ENCODE measurements at places on chromosomes 16 and 17.

DNA sequence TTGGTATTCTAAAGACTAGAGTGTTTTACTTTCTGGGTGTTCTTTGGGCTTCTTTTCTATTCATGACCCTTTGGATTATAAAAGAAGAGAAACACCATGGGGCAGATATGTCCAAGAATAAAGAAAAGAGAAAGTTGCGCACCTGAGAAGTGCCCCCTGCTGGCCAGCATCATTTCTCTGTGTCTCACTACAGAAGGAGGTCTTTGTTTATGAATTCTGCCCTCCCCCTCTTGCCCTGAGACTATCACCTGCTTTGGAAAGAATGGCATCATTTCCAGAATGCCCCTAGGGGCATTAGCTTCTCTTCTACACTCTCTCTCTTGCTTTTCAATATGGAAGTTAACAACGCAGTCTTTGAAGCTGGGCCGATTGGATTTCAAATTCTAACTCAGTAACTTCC lies 45.0 kb downstream of the CDH13 start:
- DNase-seq = no peak

- no peak for DNase-seq
These were observed 2.2 kb upstream of the ZNF23 start for GRCh38 chr16:71464231-71464630.

DNA sequence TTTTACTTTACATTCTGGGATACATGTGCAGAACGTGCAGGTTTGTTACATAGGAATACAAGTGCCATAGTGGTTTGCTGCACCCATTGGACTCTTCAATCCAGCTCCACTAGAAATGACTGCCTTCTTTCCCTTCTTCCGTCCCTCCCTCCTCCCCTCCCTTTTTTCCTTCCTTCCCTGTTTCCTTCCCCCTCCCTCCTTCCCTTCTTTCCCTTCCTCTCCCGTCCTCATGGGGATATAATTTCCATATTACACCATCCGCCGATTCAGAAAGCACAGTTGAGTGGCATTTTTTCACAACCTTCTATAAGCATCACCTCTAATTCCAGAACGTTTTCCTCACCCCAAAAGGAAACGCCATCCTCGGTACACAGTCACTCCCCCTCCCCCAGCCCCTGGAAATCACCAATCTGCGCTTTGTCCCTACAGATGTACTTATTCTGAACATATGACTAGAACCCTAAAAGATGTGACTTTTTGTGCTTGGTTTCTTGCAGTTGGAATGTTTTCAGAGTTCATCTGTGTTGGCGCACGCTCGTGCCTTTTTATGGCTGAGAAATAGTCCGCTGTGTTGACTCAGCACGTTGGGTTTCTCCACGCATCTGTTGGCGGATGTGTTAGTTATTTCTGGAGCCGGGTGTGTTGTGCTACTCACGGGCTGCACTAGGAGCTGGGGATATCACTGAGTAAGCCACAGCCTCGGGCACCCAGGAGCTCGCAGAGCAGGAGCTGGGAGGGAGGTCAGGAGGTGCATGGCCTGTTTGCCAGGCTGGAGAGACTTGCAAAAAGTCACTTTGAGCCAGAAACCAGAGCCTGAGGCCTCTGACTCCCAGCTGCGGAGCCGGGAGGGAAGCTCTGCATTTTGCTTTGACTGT lies 336.4 kb downstream of the SEC14L1 start:
- DNase-seq = no peak

GRCh38 chr16:14399378-14400284 lies 230.4 kb downstream of the PARN start:
- DNase-seq = no peak

- DNase-seq = no peak
These were observed 64.0 kb downstream of the SOX9 start for GRCh38 chr17:72184805-72185204.

GRCh38 chr17:56319531-56319930 lies 166.3 kb downstream of the ANKFN1 start:
- no peak for DNase-seq

GRCh38 chr16:67708368-67708771 lies 10.7 kb downstream of the GFOD2 start:
- no peak for DNase-seq

- DNase-seq = no peak
These were observed 147.2 kb downstream of the SPECC1 start for GRCh38 chr17:20156196-20157000.

GRCh38 chr16:72677662-72678447 lies 370.1 kb downstream of the ZFHX3 start:
- no peak for DNase-seq

DNA sequence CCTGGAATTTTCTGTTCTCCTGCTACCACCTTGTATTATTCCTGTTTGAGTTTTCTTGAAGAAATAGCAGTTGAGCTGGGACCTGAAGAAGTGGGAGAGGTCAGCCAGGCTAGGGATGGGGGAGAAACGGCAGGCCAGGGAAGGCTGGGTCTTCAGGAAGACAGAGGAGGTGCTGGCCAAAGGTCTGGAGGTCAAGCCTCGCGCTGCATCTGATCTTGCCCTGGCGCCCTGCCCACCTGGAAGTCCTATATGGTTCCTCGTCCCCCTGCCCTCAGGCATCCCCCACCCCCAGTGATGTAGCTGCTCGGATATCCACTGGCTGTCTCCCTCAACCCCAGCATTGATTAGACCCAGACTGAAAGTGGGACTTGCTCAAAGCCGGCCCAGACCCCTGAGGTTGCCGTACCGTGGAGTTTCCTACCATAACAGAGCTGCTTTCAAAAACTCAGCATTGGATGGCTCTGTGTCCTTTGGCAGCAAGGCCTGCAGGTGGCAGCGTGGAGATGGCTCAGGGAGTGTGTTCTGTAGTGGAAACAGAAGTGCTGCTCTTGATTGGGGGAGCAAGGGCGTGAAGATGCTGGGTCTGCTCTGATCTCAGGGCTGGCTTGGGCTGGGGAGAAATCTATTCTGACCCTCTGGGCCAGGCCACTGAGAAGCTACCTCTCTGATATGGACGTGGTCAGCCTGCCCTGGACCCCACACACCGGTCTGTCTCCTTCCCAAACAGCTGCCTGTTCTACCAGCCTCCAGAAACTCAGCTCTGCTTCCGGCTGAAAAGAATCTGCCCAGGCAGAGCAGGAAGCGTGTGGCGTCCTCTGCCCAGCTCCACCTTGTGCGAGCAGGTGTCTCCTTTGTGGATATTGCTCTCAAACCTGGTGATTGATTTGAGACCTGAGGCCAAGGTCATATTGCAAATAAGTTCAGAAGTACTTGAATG lies 107.0 kb upstream of the CACNG5 start:
- no peak for DNase-seq

GRCh38 chr16:56709443-56710040 lies 20.4 kb upstream of the NUP93 start:
- no peak for DNase-seq

All from stimulated activated CD4-positive, alpha-beta T cell treated with anti-CD3 and anti-CD28 coated beads, TNF-alpha, amount 100 ng/mL, for 1 hour (primary cell).